ENCODE measurements at places on chromosomes 11 and 22. TPM values are rescaled to one million over a fixed set of nuclear protein-coding genes. Genes with fewer than 3 reads are reported as not detected.

GANAB gene
- 252 TPM for total RNA-seq

SHISA8 gene
- total RNA-seq, result not detected

SERPIND1 gene
- total RNA-seq, result not detected

HOATZ gene
- total RNA-seq, result not detected

BLID gene
- total RNA-seq, result not detected

OR5B21 gene
- not detected for total RNA-seq
